Smooth muscle cell of the brain vasculature (primary cell): ENCODE measurements at places on chromosomes 5 and 9.

DNA sequence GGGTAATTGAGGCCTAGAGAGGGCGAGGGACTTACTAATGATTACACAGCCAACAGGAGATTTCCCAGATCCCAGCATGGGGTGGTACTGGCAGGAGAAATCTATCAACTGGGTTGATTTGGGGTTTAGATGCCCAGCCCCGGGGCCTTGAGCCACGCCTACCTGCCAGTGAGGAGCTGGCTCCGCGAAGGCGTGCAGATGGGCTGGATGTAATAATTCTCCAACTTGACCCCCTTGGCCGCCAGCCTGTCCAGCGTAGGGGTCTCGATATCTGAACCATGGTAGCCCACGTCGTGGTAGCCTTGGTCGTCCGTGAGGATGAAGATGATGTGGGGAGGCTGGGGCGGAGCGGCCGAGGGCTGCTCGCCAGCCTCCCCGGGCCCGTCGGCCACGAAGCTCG is 804 bp downstream of the ARSI start:
- no peak for DNase-seq

GRCh38 chr5:38538161-38538560 is 18.3 kb downstream of the LIFR start:
- no peak for DNase-seq

- no peak for DNase-seq
Measured at GRCh38 chr5:178454821-178455479, 135.2 kb downstream of the COL23A1 start.

DNA sequence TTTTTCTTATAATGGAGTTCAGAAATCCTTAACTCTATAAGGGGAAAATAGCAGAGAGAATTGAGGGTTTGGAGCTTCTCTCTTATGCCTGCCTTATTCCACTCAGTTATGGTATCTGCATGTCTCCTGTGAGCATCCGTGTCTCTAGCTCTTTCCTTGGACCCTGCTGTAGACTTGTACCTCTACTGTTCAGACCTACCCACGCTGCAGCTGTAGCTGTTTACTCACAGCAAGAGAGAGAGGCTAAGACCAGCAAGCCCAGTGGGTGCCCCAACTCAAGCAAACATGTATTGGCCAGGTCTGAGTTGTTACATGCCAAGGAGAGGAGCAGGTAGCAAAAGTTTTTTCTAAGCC is 7.1 kb upstream of the PCSK1 start:
- DNase-seq, result no peak

DNA sequence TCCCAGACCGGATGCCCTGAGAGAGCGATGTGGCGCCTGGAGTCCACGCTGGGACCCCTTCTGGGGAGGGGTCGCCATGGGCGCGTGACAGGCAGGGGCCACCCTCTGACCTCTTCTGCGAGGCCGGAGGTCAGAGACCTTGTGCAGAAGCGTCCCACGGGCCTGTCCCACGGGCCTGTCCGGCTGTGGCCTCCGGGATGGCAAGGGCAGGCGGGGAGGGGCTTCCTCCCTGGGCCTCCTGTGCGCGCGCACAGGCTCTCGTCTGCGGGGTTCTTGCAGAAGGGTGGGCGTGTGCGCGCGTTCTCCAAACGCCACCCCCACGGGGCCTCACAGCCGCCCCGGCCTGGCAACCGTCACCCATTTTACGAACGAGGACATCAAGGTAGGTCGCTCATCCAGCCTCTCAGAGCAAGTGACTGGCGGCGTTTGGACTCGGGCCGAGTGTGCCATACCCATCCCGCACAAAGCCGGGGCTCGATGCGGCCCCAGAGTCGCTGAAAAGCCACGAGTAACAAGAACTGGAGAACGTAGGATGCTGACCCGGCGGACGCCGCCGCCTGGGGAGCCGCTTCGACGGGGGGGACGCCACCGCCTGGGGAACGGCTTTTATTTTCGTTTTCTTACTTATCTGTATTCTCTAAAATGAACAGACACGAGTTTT is 897 bp downstream of the AHRR start:
- DNase-seq, result no peak

DNA sequence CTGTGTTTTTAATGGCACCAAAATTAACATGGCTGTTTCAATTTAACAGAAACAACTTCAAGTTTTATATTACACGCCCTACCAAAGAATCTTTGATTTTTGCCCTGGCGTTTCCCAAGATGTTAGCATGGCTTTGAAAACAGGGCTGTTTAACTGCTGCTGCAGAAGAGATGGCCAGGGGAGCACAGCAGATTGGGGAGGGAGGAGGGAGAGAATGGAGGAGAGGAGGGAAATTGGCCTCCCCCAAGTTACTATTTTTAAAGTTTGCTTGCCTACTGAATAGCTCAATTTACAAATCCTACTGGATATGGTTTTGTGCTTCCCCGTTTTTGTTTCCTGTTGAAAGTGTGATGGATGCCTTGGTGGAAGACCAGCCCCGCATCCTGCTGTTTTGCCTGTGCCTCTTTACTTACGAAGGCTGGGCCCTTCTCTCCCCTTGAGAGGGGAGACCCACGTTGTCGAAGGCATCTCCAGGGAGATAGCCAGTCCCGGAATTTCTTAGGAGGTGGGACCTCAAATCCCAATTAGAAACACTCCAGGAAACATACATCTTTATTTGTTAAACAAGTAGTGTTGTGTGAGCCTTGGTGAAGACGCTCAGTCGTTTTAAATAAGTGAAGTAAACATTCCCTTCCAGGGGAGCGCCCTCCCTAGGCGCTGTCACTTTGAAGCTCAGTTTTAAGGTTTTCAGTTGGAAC is 98.6 kb downstream of the AOPEP start:
- no peak for DNase-seq

DNA sequence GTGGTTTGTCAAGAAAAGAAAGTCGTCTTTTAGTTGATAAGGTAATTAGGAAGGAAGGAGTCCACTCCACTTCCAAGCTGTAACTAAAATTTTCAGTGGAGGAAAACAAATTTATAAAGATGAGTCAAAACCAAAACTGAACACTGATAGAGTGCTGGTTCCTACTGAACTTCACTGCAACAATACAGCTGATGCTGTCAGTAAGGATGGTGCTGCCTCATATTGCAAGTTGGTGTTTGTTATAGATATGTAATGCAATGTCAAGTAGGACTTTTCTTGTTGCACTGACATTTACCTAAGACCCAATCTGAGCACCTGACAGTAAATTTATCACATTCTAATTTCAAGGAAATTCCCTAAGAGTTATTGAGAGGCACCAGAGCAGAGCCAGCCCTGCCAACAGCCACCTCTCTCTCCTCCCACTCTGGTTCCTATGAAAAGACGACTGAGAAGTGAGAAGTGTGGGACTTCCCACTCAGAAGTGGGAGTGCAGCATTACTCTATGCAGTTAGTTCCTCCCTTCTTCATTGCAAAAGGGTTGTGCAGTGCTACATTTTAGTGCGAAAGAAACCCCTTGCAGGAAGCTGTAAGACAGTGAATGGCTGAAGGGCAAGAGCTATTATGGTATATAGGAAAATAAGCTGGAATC is 350.8 kb downstream of the NFIB start:
- no peak for DNase-seq

GRCh38 chr5:109614981-109615380 is 74.7 kb upstream of the MAN2A1 start:
- no peak for DNase-seq

DNA sequence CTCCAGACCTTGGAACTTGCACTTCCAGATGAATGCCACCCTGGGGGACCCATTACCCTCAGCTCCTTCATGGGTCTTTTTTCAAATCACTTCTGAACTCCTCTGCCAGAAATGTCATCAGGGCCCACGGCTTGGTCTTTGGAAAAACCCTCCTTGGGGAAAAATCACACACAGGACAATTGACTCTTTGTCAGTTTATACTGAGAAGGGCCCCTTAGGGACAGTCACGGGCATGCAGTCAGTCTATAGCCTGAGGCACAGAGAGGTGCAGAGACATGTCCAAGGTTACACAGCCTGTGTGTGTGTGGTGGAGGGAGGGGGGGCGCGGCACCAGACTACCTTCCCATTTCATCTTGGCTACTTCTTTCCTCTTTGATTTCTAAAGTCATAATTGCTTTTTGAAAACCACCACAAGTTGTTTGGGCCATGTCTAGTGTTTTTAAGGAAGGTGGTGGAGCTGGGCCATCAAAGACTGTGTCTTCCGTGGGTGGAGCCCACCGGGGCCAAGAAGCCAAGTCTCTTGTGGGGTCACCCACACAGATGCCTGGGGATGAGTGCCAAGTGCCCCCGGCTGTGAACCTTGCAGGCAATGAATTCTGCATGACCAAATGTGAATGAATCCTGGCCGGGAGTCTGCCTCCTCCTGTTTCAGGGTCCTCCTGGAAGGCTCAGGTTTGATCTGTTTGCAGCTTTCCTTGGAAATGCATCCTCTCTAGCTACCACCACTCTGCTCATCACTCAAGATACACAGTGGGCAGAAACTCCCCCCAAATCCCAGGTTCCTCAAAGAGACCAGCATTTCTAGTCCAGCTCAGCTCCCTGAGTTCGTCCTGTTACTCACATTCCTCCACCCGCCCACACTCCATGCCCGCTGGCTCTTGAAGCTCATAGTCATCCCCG is 200.1 kb upstream of the TBC1D2 start:
- no peak for DNase-seq

- DNase-seq, result no peak
Measured at GRCh38 chr5:57307516-57307915, 133.7 kb downstream of the GPBP1 start.

- DNase-seq, result no peak
Measured at GRCh38 chr9:27763831-27764230, 190.6 kb upstream of the C9orf72 start.

GRCh38 chr5:13648822-13649221 is 295.7 kb downstream of the DNAH5 start:
- DNase-seq, result no peak

DNA sequence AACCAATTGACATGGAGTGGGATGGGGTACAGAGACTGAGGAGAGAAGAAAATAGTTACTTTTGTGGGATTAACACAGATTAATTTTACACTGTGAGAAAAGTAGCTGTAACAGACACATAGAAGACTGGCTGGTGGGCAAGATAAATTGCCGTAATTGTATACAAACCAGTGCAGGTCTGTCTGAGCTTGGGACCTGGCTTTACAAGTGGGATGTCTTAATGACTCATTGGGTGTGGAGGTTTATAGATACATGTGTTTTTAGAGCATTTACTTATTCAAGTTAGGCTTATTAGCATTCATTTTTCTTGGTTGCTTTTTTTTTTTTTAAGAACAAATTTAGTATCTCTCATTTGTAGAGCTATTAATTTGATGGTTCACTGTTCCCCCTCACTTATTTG is 37.5 kb downstream of the SLC44A1 start:
- no peak for DNase-seq

- peak; percentile 17 for DNase-seq
Measured at GRCh38 chr5:96538808-96539250, 105.8 kb upstream of the PCSK1 start.

DNA sequence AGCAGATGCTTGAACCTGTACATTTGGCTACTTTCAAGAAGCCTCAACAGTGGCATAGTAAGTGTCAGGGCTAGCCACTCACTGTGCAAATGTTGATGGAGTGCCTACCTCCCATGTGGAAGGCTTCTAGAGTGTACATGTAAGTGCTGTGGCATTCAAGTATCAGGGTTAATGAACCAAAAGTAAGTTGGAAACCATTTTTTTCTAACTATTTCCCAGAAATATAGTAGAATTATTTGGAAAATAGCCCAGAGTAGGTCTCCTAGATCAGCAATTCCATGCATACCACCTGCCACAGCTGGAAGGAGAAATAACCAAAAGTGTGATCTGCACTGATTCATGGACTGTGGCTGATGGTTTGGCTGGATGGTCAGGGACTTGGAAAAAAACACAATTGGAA is 53.3 kb downstream of the FOXD1 start:
- DNase-seq, result no peak
